ENCODE measurements at places on chromosomes 3 and 15.

DNA sequence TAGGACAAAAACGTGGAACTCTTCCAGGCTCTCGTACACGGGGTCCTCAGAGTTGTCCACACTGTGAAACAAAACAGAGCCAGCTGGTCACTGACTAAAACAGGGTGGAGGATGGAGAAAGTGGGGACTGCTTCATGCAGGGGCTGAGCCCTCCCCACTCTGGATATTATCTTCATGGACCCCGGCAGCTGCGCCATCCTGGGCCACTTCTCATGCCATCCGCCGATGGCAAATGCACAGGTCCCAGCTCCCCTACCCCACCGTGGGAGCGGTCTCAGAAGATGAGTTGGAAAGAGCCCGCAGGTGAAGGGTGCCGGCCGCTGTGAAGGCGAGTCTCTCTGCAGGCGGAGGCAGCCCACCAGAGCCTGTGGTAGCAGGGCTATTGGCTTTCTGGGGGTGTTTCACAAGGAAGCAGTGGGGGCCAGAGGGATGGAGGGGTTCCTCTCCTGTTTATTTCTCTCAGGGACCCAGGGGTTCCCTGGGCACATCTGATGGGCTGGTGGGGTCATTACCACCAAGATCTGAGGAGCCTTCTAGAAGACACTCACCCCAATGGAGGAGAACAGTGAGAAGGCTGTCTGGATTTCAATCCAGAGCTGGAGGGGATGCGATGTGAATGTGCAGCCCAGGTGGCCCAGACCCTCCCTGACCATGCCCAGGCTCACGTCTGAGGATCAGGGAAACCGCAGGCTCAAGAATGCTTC, 177.3 kb downstream of the KLF13 start:
- no peak for DNase-seq

DNA sequence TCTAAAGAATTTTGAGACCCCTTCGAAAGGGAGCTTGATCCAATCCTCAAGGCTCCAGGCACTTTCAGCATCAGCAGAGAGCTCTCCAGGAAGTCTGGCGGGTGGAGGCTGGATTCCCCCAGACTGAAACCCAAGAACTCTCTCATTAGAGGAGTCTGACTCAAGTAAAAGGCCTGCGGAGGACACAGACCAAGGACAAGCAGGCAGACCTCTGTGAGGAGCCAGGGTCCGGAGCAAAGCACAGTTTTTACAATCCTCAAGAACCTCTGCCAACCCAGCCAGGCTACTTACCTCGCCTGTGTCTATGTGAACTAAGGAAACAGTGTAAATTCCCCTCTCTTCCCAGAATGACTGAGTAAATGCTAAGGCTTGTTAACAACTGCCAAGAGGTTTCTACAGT, 86.2 kb downstream of the FBN1 start:
- no peak for DNase-seq

DNA sequence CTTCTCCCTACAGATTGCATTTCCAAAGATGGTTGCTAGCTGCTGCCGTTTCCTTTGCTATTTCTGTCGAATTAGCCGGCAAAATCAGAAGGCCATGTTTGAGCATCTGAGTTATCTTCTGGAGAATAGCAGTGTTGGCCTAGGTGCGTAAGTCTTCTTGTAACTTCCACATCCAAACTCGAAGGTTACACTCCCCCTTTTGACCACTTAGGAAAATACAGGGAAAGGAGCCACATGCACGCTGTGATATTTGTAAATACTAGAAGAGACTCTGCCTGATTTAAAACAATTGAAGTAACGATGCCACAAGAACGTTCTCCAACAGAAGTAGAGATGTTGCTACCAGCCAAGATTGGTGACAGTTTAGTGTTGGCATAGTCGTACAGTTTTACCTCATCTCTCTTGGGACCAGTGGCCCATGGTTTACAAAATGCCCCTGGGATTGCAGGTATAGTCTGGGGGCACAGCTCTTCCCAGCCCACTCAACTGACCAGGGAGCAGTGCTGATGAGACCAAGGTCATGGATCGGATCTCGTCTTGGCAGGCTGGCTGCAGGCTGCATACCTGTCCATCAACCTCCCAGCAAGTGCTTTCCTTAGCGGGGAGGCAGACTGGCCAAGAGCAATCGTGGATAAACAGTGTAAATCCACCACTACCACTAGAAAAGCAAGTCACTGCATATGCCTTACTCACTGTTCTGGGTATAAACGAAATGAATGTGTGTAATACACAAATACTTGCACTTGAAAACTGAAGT, 268.4 kb upstream of the CHRM5 start:
- DNase-seq, result no peak

- no peak for DNase-seq
These were observed 368.6 kb upstream of the MCTP2 start for GRCh38 chr15:93862791-93863190.

- DNase-seq, result no peak
These were observed 296.2 kb downstream of the KBTBD8 start for GRCh38 chr3:67294341-67294740.

DNA sequence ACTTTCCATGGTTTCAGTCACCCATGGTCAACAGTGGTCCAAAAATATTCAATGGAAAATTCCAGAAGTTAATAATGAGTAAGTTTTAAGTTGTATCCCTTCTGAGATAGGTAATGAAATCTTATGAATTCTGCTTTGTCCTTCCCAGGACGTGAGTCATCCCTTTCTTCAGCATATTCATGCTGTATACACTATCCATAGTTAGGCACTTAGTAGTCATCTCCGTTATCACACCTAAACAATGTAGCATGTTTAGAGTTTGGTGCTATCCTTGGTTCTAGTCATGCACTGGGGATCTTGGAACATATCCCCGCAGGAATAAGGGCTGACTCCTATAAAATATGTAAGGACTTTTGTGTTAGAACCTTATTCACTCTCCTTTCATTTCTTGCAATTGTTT, 153.2 kb downstream of the UNC13C start:
- DNase-seq, result no peak

GRCh38 chr3:30596152-30596551, 10.2 kb upstream of the TGFBR2 start:
- DNase-seq, result no peak

DNA sequence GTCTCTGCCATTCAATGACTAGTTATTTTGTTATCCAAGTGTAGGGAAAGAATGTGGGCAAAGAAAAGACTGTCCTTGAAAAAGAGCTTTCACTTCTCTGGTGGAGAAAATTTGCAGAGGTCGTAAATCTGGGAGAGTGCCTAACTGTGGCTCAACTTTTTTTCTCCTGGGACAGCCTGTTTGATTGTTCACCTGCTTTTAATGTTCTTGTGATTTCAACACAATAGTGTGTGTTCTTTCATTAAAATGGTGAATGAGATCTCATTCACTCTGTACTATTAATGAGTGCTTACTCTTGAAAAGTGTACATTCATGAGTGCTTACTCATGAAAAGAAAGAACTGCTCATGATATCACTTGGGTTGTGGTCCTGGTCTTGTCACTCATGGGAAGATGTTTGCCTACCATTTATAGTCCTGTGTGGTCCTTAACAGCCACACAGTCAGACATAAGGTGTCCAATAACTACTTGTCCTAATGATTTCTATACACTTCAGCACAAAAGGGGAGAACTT, 567.3 kb downstream of the GRM7 start:
- no peak for DNase-seq

DNA sequence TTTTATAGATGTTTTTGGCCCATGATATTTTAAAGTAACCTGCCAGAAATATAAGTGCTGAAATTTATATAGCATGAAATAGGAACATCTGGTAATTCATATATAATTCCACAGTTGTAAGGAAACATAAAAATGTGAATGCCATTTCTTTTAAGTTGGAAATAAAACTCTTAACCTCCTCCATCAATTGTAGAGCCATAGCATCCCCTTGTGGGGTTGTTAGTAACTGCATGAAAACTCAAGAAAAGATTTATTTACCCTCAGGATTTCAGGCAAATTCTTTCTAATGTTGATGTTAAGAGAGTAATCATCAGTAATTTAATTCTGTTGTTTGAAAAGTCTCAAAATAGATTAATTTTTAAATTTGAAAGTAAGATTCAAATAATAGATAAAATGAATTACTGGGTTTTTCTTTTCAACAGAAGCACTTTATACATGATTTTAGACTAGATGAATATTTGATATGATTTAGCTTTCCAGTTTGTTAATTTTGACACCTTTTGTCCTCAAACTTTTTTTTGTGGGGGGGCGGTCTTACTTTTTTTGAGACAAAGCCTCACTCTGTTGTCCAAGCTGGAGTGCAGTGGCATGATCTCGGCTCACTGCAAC, 74.7 kb downstream of the RASA2 start:
- DNase-seq, result no peak

DNA sequence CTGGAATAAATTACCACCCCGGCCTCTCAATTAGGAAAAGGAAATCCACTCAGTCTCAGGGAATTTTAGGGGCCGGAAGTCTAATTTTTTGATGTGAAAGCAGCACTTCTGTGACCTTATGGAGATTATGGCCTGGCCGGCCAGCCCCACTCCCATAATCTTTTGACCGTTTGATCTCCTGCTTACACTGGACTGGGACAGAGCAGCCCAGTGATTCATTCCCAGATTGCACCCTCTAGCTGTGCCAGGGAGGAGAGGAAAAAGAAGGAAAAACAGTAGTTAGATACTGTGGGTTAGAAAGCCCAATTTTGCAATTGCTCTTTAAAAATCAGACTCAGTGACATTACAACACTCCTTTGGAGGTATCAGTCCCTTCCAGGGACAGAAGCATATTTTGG, 32.4 kb downstream of the GJD2 start:
- no peak for DNase-seq

GRCh38 chr3:171685116-171685895, 125.0 kb downstream of the PLD1 start:
- no peak for DNase-seq

DNA sequence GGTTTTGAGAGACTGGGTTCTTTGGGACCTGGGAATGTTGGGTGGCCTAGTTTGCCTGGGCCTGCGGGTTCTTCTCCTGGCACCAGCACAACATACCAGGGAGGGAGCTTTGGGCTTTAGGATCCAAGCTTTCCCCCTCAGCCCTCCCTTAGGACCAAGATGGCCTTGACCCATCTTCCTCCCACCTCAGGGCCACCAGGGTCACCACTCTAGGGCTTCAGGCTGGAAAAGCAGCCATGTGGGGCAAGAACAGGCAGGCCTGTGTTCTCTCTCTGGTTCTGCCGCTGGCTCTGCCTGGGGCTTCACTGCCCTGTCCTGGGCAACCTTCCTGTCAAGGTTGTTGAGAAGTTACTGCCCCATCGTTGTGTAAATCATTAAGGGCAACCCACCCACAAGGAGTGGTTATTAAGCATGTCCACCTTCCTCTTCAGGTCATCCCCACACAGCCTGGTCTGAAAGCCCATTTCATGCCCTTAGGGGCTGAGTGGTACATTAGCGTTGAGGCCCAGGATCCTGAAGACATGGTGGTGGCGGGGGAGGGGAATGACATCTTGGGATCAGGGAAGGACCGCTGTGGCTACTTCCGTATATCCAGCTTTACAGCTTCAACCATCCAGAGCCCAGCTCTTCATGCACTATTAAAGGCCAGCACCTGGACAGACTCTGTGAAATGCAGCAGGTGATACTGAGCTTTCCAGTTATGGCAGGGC, 652 bp downstream of the DUOX1 start:
- no peak for DNase-seq

DNA sequence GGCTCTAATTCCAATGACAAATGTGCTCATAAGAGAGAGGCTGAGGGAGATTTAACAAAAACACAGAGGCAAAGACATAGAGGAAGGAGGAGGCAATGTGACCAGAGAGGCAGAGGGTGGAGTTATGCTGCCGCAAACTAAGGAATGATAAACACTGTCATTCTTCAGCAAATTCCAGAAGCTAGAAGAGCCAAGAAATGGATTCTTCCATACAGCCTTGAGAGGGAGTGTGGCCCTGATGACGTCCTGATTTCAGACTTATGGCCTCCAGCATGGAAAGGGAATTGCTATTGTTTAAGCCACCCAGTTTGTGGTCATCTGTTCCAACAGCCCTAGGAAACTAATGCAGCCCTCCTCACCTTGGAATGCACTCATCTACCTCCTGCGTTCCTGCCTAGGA, 30.5 kb downstream of the CD47 start:
- no peak for DNase-seq

- no peak for DNase-seq
These were observed 788.7 kb downstream of the OTOL1 start for GRCh38 chr3:162285259-162285658.

GRCh38 chr3:37162501-37163245, 11.7 kb downstream of the LRRFIP2 start:
- no peak for DNase-seq

GRCh38 chr3:34969513-34969912, 669.8 kb upstream of the ARPP21 start:
- DNase-seq, result no peak

DNA sequence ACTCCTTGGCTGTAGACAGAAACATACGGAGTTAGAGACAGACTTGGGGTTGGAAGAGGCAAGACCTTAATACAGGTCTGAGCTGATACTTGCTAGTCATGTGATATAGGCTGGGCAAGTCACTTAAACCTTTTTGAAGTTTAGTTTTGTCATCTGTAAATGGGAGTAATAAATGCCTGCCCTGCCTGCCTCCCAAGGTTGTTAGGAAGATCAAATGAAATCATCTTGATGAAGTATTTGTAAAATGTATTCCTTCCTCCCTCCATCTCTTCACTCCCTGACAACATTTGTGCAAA, 2.9 kb downstream of the PXK start:
- DNase-seq, result no peak
